ENCODE measurements at places on chromosomes 12 and 14.

- DNase-seq = no peak
These were observed 84.5 kb upstream of the BBS10 start for GRCh38 chr12:76432733-76433132.

DNA sequence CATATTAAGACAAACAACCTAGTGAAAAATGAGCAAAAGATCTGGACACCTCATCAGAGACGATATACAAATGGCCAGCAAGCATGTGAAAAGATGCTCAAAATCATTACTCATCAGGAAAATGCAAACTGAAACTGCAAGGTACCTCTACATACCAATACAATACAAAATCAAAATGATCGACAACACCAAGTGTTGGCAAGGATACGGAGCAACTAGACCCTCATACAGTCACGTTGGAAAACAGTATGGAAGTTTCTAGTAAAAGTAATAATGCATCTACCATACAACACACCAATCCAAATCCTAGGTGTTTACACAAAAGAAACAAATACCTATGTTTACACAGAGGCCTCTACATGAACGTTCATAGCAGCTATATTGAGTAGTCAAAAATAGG lies 99.9 kb downstream of the IPO8 start:
- DNase-seq = no peak

- peak; percentile 27 for DNase-seq
These were observed 1493.1 kb upstream of the FLRT2 start for GRCh38 chr14:84036840-84037239.

DNA sequence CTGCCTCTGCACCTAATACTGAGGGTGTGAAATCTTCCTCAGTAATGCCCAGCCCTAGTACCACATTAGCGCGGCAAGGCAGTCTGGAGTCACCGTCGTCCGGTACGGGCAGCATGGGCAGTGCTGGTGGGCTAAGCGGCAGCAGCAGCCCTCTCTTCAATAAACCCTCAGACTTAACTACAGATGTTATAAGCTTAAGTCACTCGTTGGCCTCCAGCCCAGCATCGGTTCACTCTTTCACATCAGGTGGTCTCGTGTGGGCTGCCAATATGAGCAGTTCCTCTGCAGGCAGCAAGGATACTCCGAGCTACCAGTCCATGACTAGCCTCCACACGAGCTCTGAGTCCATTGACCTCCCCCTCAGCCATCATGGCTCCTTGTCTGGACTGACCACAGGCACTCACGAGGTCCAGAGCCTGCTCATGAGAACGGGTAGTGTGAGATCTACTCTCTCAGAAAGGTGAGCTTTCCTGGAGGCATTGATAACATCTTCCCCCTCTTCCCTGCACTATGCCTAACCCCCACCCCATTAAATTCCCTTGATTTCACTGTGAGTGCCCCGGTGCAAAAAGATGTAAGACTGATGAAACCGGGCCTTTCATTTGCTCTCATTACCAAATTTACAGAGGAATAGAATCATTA lies 291.4 kb downstream of the NAV3 start:
- no peak for DNase-seq

DNA sequence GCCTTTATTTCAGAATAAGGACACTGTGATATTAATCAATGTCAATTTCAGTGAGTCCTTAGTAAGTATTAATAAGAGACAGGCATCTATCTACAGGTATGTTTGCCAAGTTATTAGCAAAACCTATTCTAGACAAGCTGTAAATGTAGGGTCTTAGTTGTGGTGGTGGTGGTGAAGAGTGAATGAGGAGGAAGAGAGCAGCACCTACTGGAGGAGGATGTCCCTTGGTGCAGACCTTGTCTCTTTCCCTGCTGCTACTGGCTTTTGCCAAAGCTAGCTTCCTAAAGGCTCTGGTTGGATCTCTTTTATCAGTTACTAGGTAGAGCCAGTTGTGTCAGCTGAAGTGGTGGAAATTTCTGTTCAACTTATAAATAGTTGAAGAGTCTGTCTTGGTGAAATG lies 304.8 kb upstream of the ATP2B1 start:
- no peak for DNase-seq

GRCh38 chr14:61622051-61622450 lies 73.3 kb upstream of the HIF1A start:
- no peak for DNase-seq

- no peak for DNase-seq
These were observed 21.8 kb downstream of the ARG2 start for GRCh38 chr14:67641480-67641879.

DNA sequence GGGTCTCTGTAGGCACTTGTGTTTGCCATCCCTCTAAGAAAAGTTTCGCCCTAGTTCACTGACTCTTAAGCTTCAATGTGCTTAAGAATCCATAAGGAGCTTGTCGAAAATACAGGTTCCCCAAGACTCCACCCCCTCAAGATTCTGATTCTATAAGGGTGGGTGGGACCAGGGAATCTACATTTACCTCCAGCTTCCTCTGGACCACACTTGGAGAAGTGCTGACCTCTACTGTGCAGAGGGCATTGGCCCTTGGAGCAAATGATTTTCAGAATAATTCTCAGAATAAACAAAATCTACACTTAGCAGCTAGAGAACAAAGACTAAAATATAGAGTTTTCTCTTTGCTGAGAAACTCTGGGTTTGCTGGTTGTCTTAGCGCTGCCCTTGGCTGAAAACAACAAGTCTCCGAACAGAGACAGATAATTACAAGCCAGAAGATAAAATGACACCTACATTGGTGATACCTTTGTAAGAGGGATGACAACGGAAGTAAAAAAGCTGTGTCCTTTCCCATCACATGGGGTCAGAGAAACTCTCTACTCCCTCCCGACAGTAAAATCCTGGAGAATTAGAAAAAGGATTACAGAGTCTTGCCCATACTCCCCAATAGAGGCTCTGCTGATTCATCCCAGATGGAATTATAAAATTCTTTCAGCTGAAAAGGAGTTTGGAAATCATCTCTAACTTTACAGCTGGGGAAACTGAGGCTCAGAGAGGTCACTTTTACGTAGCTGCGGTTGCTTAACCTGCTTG lies 4.8 kb downstream of the TGFB3 start:
- DNase-seq = no peak

Measured in inflammatory macrophage treated with lipopolysaccharide for 1 hour (primary cell).